ENCODE measurements at places on chromosomes 7 and 10.
A peak's percentile ranks its signal among the peaks of the same experiment; 100 is the strongest.

DNA sequence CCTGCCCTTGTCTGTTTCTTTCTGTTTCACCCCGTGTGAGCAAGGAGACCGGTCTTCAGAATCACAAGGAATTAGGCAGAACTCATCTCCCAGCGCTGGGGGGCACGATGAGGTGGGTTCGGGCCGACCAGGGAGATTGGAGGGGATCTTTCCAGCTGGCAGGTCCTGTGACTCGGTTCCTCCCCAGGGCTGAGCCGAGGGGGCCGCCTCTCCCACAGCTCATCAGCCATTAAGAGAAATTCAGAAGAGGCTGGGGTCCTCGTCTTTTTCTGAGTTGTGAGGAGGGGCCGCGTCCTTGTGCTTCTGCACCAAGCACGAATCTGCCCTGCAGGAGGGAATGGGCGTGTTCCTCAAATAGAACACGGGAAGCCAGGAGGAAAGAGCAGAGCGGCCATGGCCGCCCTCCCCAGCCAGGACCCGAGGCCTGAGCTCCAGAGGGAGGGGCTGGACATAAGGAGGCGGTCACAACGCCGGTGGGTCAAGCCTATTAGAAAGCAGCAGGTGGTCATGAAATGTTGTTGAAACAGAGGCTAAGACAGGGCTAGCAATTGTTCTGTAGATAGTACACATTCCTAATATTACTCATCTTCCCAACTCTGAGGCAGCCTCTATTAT is 125.3 kb downstream of the ADARB2 start:
- H3K4me3 ChIP-seq = no peak overlapping the region
- no peaks in the 10 kb centered on the region for H3K27me3 ChIP-seq
- peaks cover 14% of the 10 kb centered on the region for H3K4me1 ChIP-seq
- no peaks in the 10 kb centered on the region for H3K36me3 ChIP-seq

- peaks cover 8% of the 10 kb centered on the region for H3K4me1 ChIP-seq
- no peak overlapping the region for H3K27ac ChIP-seq
- peak; percentile 49 for DNase-seq
- H3K36me3 ChIP-seq = no peaks in the 10 kb centered on the region
- H3K4me3 ChIP-seq = no peak overlapping the region
Observed at GRCh38 chr10:82221601-82222149, 346.7 kb downstream of the NRG3 start.

GRCh38 chr10:100750291-100751210 is 5.2 kb downstream of the PAX2 start:
- H3K4me3 ChIP-seq = no peak overlapping the region
- no peaks in the 10 kb centered on the region for H3K36me3 ChIP-seq
- no peak overlapping the region for H3K27ac ChIP-seq
- peaks cover 21% of the 10 kb centered on the region for H3K4me1 ChIP-seq
- H3K27me3 ChIP-seq = peaks cover 100% of the 10 kb centered on the region
- peak; percentile 28 for DNase-seq

- no peak overlapping the region for H3K4me3 ChIP-seq
- no peaks in the 10 kb centered on the region for H3K36me3 ChIP-seq
- DNase-seq = peak; percentile 27
- no peaks in the 10 kb centered on the region for H3K27me3 ChIP-seq
- H3K27ac ChIP-seq = no peak overlapping the region
- H3K4me1 ChIP-seq = peaks cover 13% of the 10 kb centered on the region
Observed at GRCh38 chr10:35007858-35008301, 82.3 kb downstream of the CUL2 start.

DNA sequence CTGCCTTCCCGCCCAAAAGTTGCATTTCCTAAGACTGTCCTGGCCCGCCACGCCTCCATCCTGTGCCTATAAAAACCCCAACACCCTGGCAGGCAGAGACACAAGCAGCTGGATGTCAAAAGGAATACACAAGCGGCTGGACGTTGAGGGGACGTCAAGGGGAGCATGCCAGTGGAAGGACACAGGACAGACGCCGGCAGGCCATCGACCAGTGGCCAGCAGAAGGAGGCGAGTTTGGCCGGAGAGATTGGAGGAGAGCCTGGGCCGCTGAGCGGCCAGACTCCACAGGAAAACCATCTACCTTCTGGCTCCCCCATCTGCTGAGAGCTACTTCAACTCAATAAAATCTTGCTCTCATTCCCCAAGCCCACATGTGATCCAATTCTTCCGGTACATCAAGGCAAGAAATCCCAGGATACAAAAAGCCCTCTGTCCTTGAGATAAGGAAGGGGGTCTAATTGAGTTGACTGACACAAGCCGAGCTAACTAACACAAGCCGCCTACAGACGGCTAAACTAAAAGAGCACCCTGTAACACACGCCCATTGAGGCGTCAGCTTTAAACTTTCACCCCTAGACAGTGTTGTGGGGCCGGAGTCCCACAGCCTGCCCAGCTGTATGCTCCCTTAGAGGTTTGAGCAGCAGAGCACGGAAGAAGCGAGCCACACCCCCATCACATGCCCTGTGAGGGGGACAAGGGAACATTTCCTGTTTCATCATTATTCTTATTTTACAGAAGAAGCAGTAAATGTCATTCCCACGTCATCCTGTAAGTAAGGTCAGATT is 150.3 kb upstream of the PHYHIPL start:
- H3K36me3 ChIP-seq = no peaks in the 10 kb centered on the region
- no peak overlapping the region for H3K27ac ChIP-seq
- DNase-seq = no peak

DNA sequence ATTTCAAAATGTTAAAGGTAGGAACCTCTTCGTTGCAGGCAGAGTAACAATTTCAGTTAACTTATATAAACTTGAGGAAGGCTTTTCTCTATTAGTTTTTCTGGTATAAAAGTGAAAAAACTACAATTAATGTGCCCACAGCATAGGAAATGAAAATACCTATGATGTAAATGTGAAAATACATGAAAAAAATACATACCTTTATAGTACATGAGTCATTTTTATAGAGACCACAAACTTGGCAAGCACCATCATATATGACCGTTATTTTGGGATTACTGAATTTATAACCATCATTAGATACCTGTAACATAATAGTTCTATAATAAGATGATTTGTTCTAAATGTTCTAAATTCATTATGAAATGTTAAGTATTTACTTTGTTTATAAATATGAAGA is 42.7 kb downstream of the VWDE start:
- no peaks in the 10 kb centered on the region for H3K27me3 ChIP-seq
- H3K4me3 ChIP-seq = no peak overlapping the region
- H3K27ac ChIP-seq = no peak overlapping the region
- no peak for DNase-seq

All from GM23338 (cell line).